ENCODE measurements at places on chromosomes 4 and X. TPM values are rescaled to one million over a fixed set of nuclear protein-coding genes. Genes with fewer than 3 reads are reported as not detected.

FATE1 gene
- polyA plus RNA-seq, result not detected

FAM199X gene
- 7.2 TPM for polyA plus RNA-seq

PNMA6F gene
- polyA plus RNA-seq, result not detected

SLC6A8 gene
- polyA plus RNA-seq, result 30.9 TPM

SLC10A4 gene
- not detected for polyA plus RNA-seq

DCK gene
- polyA plus RNA-seq, result 13.7 TPM

HSD17B13 gene
- polyA plus RNA-seq, result not detected

RTL9 gene
- not detected for polyA plus RNA-seq

DCAF8L2 gene
- polyA plus RNA-seq, result not detected

SLC10A6 gene
- polyA plus RNA-seq, result not detected

KIT gene
- 1.9 TPM for polyA plus RNA-seq

ZBTB33 gene
- 2.9 TPM for polyA plus RNA-seq

RAB41 gene
- not detected for polyA plus RNA-seq

UNC5C gene
- 0.76 TPM for polyA plus RNA-seq

AFF2 gene
- polyA plus RNA-seq, result 0.61 TPM

SMIM14 gene
- 41.4 TPM for polyA plus RNA-seq

GPC3 gene
- 2.5 TPM for polyA plus RNA-seq

IL1RAPL2 gene
- polyA plus RNA-seq, result not detected

VCX2 gene
- polyA plus RNA-seq, result not detected

PSAPL1 gene
- 0.03 TPM for polyA plus RNA-seq

WNK3 gene
- 0.31 TPM for polyA plus RNA-seq

TRAM1L1 gene
- 0.68 TPM for polyA plus RNA-seq
